Stimulated activated naive CD4-positive, alpha-beta T cell treated with Interleukin-2 at 50 U/mL for 16 hours (primary cell): ENCODE measurements at places on chromosomes 4 and X.

DNA sequence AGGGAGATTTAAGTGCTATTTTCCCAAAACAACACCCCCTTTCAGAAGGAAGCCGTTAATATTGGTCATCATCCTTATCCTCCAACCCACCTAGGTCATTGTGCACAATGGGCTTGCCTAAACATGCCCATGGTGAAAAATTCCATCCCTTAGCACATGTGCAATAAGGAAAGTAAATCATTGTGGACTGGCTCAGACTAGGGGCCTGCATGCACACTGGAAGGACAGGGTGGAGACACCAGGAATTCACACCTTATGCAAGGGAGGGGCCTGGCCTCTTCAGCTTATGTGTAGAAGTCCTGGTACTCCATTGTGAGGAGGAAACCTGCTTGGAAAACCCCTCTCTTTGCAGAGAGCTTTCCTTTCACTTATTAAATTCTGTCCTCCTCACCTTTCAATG lies 311.4 kb upstream of the NDST4 start:
- no peak for DNase-seq

GRCh38 chr4:123995936-123996335 lies 599.3 kb downstream of the SPRY1 start:
- DNase-seq = no peak

DNA sequence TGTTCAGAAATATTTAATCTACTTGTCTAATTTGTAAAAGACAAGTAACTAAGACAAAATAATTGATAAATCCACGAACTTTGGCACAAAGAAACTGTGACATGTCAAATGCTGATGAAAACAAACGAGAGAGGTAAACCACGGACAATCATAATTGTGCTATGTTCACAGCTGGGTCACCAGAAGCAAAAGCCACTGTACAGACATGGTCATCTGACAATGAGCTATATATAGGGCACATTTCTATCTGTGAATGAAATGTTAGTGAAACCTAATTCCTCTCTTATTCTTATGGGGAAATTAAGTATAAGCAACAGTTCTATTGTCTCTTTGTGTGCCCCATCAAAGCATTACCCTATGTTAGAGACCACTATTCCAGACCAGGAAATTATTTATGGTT lies 444.0 kb upstream of the TRAM1L1 start:
- DNase-seq = no peak

- no peak for DNase-seq
These were observed 52.4 kb upstream of the TMEM33 start for GRCh38 chr4:41882625-41883347.

DNA sequence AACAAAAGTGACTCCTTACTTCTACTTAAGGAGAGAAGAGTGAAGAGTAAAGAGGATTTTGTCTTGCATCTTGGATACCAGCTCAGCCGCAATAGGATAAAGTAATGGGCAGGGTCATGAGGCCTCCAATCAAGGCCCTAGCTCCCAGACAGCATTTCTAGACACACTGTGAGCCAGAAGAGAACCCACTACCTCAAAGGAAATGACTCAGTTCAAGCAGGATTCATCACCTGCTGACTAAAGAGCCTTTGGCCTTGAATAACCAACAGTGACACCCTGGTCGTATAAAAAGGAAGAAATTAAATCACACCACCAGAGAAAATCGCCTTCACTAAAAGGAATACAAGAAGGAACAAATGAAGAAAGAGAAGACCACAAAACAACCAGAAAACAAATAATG lies 416.1 kb downstream of the PCDH18 start:
- no peak for DNase-seq

- peak; percentile 0 for DNase-seq
These were observed 28.5 kb downstream of the SRPX start for GRCh38 chrX:38192007-38192810.

DNA sequence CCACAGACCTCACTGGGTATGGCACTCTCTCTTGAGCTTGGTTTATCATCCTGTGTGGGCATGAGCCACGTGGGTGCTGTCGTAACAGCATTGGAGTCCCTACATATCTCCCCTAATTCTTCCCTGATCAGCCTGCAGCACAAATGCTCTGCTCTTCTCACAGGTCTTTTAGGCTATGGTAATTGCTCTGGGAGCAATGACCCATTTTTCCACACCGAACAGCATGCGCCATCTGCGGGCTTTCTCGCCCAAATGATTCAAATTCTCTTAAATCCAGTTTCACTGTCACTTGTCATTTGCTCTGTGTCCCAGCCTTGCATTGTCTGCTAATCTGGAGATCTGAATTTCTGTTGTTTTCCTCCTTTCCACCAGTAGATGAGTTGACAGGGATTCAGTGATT lies 48.9 kb upstream of the GATB start:
- DNase-seq = no peak

DNA sequence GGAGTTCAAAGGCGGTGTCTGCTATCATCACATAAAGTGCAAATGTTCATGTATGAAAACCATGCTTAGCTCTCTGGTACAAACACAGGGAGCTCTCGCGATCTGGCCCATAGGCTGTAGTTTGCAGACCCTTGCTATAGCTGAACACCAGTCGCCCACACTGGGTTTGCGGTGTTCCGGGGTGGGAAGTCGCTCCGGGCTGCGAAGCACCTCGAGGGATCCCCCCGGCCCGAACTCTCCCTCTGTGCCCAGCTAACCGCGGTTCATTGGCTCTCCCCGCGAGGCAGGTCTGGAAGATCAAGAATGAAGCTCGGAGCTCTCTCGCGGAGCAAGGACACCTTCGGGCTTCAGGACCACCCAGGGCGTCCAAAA lies 341 bp upstream of the PRPS2 start:
- no peak for DNase-seq

- DNase-seq = no peak
These were observed 176.6 kb downstream of the PALLD start for GRCh38 chr4:168673476-168673875.

GRCh38 chr4:129788486-129788885 lies 692.5 kb downstream of the C4orf33 start:
- DNase-seq = no peak

- no peak for DNase-seq
These were observed 88.8 kb upstream of the KDR start for GRCh38 chr4:55214172-55214571.

- DNase-seq = no peak
These were observed 589.7 kb downstream of the SPRY1 start for GRCh38 chr4:123986268-123986798.

GRCh38 chr4:71184195-71184781 lies 154.5 kb upstream of the SLC4A4 start:
- DNase-seq = peak; percentile 21

DNA sequence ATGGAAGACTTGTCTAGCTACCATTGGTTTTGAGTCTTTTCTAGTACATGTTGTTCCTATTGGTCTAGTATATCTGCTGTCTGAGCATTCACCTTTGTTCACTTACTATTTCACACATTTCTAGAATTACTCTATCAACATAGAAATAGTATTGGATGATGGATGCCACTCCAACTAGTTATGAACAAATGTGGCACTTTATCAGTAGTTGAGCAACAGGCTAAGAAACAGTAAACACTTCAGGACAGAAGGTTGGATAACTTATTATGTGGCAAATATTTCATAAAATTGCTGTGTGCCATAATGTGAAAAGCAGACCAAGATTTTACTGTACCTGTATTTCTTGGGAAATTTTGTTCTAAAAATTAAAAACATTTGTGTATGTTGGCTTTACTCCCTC lies 42.4 kb upstream of the GLRA3 start:
- no peak for DNase-seq

DNA sequence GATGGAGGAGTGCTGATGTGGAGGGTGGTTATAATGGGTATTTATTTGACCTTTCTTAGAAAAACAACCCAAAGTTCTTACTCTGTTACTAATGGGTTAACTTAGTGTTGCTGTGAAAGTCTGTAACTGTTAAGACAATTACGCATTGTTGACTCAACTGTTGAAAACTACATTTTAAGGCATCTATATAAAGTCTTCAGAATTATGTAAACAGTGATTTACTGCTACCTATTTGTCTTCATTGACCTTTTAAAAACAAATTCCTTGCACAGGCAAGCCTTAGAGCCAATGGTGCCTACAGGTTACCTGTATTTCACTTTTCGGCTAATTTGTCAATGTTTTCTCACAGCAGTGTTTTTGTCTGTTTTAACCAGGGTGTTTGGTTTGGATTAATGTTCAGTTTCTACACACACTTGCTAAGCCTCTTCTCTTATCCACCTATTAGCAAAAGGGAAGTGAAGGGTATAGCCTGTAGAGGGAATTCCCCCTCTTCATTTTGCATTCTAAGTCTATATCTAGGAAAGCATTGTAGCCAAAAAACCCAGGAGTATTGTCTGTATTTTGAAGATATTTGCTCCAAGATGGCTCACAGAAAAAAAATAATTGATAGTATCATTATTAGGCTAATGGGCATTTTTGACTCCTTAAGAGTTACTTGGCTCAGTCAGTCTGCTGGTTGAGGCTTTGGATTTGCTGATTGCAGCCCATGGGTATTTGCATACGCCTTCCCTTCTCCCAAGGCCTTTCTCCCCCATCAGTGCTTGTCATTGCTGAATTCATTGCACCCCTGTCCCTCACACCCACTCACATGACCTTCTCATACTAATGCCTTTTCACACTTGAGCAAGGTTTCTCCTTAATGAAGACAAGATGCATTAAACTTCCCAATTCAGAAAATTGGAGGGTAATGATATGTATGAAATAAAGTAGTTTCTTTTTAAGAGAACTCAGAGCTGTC lies 30.5 kb downstream of the AFF1 start:
- no peak for DNase-seq

DNA sequence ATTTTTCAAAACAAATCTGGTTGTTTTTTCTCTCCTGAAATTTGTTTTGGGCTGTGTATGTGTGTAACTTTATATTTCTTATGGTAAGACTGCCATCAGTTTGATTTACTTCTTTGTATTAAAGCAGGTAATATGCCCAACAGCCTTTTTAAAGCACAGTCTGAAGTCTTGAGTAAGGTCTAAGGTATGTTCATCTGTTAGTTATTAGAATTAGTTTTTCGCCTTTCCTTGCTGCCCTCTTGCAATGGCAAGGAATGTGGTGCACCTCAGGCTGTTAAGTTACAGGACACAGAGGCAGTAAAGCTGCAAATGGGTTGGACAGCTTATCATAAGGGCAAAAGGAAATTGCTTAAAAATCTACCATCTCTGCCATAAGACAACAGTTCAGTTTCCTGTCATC lies 71.8 kb downstream of the METTL14 start:
- no peak for DNase-seq

GRCh38 chrX:134338527-134338926 lies 101.5 kb downstream of the CCDC160 start:
- DNase-seq = no peak

DNA sequence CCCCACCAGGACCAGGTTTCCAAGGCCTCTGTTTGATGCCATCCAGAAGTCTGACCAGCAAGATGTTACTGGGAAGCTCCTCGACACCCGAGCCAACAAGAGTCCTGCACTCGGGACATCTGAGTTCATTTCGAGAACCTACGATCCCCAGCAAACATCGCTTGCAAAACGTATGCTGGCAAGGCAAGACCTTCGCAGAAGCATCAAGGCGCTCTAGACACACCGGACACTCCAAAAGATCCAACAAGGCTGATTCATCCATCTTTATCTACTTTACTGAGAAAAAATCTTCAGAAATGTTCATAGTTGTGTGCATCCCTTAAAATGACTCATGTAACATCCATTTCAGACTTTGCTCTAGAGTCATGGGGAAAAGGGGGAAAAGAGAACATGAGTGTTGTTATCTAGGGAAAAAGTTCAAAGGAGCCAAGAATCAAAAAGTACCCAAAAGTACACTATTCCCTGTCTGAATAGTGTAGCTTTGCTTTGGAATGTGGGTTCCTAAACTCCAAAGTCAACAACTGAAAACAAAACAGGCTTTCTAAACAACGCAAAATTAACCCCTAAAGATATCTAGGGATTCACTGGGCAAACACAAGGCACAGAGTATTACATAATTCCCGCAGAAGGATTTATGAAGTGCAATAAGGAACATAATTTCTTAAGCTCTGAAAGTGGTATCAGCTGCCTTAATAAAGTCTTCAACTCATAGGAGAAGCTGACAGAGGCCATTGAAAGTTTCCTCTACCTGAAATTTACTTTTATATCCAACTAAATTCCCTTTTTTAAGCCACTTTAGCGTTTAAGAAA lies 1.6 kb downstream of the SH3RF1 start:
- DNase-seq = no peak

DNA sequence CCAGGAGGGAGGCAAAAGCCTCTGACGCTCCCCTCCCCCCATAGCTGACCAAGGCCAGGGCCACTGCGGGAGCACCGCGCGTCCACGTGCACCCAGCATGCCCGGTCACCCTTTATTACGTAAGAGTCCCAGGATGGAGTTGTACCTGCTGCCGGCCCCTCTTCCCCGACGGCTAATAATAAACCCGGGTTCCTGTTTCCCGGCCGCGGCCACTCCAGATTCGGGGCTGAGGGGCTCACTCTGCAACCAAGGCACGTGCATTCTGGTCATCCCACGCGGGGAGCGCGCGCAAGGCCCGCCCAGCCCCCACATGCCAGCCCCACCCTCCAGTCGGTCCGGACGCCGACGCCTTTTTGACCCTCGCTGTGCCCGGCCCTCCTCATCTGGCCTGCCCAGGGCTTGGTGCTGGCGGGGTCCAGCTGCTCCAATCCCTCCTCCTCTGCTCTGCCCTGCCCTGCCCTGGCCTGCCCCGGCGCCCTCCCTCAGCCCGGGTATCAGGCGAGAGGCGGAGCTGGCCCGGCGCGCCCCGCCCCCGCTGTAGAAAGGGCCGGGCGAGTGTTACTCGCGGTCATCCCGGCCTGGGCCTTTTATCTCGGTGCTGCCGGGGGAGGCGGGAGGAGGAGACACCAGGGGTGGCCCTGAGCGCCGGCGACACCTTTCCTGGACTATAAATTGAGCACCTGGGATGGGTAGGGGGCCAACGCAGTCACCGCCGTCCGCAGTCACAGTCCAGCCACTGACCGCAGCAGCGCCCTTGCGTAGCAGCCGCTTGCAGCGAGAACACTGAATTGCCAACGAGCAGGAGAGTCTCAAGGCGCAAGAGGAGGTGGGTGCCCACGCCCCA lies 2.6 kb downstream of the MID1IP1 start:
- DNase-seq = peak; percentile 60

DNA sequence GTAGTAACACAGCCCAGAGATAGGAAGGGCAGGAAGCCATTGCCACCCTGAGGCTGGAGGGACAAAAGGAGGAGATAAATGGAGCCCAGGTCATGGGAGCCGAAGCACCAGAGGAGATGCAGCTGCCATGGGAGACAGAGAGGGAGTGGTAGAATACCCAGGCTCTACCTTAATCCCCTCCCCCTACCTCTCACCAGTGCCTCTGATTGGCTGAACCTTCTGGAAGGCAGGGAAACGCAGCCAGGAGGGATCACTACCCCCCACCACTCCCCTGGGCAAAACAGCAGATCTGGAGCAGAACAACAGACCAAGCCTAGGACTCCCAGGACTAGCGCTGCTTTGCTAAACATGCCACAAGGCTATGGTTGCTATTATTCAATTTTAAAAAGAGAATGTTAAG lies 114.2 kb downstream of the ZNF827 start:
- no peak for DNase-seq

- DNase-seq = no peak
These were observed 150.8 kb upstream of the CXCL13 start for GRCh38 chr4:77454858-77455257.

GRCh38 chrX:124151195-124151594 lies 181.3 kb upstream of the TEX13D start:
- no peak for DNase-seq
